ENCODE measurements at places on chromosomes 2 and 18. TPM values are rescaled to one million over a fixed set of nuclear protein-coding genes. Genes with fewer than 3 reads are reported as not detected.

DNA sequence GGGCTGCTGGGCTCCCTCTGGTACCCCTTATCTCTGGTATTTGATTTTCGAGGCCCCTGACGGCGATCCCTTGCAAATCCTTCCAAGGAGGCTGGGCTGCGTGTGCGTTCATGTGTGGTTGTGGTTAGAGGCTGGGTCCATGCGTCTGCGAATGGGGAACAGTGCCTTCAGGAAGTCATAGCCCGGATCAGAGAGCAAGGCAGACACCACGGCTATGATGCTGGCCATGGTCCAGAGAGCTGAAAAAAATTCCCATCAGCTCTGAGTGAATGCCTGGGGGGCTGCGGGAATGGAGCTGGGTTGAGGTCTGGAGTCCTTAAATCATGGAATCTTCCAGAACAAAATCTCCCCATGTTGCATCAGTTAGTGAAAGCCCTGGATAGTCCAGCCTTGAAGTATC, 145.5 kb downstream of the ACKR3 start:
- H3K4me3 ChIP-seq: no peak overlapping the region
- H3K27ac ChIP-seq: no peak overlapping the region
- H3K4me1 ChIP-seq: peaks cover 5% of the 10 kb centered on the region
- no peak for DNase-seq
- H3K27me3 ChIP-seq: no peaks in the 10 kb centered on the region

DNA sequence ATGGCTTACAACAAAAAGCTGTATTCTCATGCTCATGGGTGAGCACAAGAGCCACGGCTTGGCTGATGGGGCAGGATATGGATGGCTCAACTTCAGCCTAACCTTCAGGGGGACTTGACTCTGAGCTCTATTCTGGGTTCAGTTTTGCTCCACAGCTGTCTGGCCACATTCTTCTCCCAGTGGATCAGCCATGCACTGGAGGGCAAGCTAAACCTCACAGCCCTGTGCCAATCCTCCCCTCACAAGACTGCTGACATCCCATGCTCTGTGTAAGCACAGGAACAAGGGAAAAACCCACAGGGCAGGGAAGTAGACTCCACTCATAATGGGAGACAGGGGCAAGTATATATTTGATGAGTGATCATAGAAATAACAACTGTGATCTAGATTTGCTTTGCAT, 35.6 kb downstream of the COPS8 start:
- no peak overlapping the region for H3K4me3 ChIP-seq
- H3K4me1 ChIP-seq: no peaks in the 10 kb centered on the region
- H3K27ac ChIP-seq: no peak overlapping the region
- no peaks in the 10 kb centered on the region for H3K36me3 ChIP-seq
- H3K27me3 ChIP-seq: no peaks in the 10 kb centered on the region

DNA sequence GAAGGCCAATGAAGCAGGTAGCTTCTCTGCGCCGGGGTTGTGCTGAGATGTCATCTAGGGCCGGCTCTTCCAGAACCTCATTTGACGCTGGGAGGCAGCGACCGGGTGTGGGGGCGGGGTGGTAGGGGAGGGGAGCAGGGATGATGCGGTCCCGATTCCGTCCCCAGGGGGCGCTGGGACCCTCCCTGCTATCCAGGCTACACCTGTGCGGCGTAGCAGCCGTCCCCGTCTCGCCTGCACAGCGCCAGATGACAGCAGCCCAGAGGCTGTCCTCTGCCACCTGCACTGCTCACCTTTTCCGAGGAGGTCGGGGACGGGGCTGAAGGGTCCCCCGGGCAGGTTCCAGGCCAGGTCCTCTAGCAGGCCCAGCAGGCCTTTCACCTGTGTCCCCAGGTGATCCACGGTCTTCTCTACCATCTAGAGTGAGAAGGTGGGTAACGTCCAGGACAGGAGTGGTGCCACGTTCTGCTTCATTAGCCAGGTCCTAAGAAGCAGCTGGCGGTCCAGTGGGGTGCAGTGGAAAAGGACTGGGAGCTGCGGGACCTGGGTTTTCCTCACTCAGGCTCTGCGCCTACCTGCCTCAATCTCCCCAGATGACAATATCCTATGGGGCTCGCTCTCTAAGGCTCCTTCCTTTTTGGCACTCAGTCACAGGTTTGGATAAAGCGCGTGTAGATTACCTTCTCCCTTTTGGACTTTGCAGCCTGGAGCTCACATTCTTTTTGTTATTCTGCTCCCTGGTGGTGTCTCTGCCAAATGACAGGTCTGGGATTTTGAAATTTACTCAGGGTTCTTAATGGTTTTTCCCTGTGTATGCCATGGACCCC, 56.0 kb upstream of the RAB6C start:
- peaks cover 22% of the 10 kb centered on the region for H3K27me3 ChIP-seq
- no peak overlapping the region for H3K4me3 ChIP-seq
- no peak overlapping the region for H3K27ac ChIP-seq
- no peaks in the 10 kb centered on the region for H3K4me1 ChIP-seq
- H3K36me3 ChIP-seq: no peaks in the 10 kb centered on the region

- H3K27ac ChIP-seq: no peak overlapping the region
- peaks cover 36% of the 10 kb centered on the region for H3K4me1 ChIP-seq
- H3K27me3 ChIP-seq: no peaks in the 10 kb centered on the region
- DNase-seq: no peak
- H3K36me3 ChIP-seq: no peaks in the 10 kb centered on the region
These were observed 60.2 kb downstream of the DNMT3A start for GRCh38 chr2:25281522-25281921.

- no peak for DNase-seq
- no peaks in the 10 kb centered on the region for H3K4me1 ChIP-seq
- H3K36me3 ChIP-seq: no peaks in the 10 kb centered on the region
- no peak overlapping the region for H3K27ac ChIP-seq
- H3K27me3 ChIP-seq: no peaks in the 10 kb centered on the region
- no peak overlapping the region for H3K4me3 ChIP-seq
These were observed 91.0 kb downstream of the TGIF1 start for GRCh38 chr18:3540805-3541548.

DNA sequence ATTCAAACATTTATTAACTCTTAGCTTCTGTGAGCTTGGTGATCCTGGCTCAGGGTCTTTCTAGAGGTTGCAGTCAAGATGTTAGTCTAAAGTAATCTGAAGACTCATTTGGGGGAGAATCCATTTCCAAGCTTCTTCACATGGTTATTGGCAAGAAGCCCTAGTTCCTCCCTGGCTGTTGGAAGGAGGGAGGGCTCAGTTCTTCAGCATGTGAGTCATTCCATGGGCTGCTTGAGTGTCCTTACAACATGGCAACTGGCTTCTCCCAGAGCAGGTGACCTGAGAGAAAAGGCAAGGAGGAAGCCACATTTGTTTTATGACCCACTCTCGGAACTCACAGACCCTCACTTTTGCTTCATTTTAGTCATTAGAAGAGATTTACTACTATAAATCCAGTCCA, 10.6 kb upstream of the C2orf74 start:
- no peak for DNase-seq
- H3K4me3 ChIP-seq: no peak overlapping the region
- peaks cover 40% of the 10 kb centered on the region for H3K36me3 ChIP-seq
- H3K4me1 ChIP-seq: no peaks in the 10 kb centered on the region

- H3K4me1 ChIP-seq: peaks cover 16% of the 10 kb centered on the region
- H3K4me3 ChIP-seq: no peak overlapping the region
- no peaks in the 10 kb centered on the region for H3K36me3 ChIP-seq
- no peaks in the 10 kb centered on the region for H3K27me3 ChIP-seq
- DNase-seq: no peak
- no peak overlapping the region for H3K27ac ChIP-seq
These were observed 12.7 kb downstream of the INPP1 start for GRCh38 chr2:190355968-190356644.

GRCh38 chr18:77102259-77103040, 30.1 kb downstream of the MBP start:
- peaks cover 91% of the 10 kb centered on the region for H3K4me1 ChIP-seq
- peaks cover 8% of the 10 kb centered on the region for H3K36me3 ChIP-seq
- H3K4me3 ChIP-seq: no peak overlapping the region

- no peak overlapping the region for H3K4me3 ChIP-seq
- H3K36me3 ChIP-seq: no peaks in the 10 kb centered on the region
- H3K27ac ChIP-seq: no peak overlapping the region
- H3K4me1 ChIP-seq: no peaks in the 10 kb centered on the region
- no peak for DNase-seq
These were observed 48.7 kb downstream of the RRM2 start for GRCh38 chr2:10171006-10171800.

DNA sequence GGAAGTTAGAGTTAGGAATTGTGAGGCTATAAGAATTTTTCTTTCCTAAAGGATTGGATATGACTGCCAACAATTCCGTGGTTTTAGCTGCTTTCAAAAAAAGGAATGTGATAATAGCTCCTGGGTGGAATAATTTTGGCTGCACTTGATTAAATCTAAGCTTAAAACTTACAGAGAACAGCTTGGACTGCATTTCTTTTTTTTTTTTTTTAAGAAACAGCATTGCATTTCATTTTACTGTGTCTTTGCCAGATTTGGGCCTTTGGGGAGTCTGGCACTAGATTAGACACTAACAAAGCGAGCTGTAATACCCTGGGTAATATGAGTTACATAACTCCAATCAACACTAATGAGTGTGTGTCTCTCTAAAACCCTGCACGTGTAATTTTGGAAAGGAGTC, 37.8 kb upstream of the ZNF397 start:
- no peak for DNase-seq
- no peaks in the 10 kb centered on the region for H3K27me3 ChIP-seq
- no peak overlapping the region for H3K27ac ChIP-seq

GRCh38 chr2:12320027-12320734, 396.6 kb upstream of the TRIB2 start:
- H3K4me1 ChIP-seq: no peaks in the 10 kb centered on the region
- no peak overlapping the region for H3K27ac ChIP-seq
- DNase-seq: no peak
- H3K27me3 ChIP-seq: no peaks in the 10 kb centered on the region

GRCh38 chr2:235773188-235773928, 279.5 kb downstream of the AGAP1 start:
- no peak for DNase-seq
- H3K4me3 ChIP-seq: no peak overlapping the region
- H3K36me3 ChIP-seq: peaks cover 18% of the 10 kb centered on the region
- H3K4me1 ChIP-seq: no peaks in the 10 kb centered on the region
- H3K27me3 ChIP-seq: no peaks in the 10 kb centered on the region

GRCh38 chr18:45165176-45165713, 450.0 kb upstream of the SLC14A2 start:
- H3K4me3 ChIP-seq: no peak overlapping the region
- H3K4me1 ChIP-seq: no peaks in the 10 kb centered on the region
- H3K27ac ChIP-seq: no peak overlapping the region

GRCh38 chr18:32299484-32299883, 109.6 kb downstream of the MEP1B start:
- peaks cover 8% of the 10 kb centered on the region for H3K4me1 ChIP-seq
- no peak overlapping the region for H3K4me3 ChIP-seq
- DNase-seq: no peak
- no peaks in the 10 kb centered on the region for H3K36me3 ChIP-seq

DNA sequence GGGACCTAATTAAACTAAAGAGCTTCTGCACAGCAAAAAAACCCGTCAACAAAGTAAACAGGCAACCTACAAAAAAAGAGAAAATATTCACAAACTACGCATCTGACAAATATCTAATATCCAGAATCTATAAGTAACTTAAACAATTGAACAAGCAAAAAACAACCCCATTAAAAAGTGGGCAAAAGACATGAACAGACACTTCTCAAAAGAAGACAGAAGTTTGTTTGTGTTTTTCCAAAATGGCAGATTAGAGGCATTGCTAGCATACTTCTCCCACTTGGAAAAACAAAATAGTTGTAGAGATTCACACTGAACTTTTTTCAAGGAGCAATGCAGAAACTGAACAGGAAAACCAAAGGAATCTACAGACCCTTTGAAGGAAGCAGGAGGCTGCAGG, 37.6 kb downstream of the FLACC1 start:
- no peaks in the 10 kb centered on the region for H3K27me3 ChIP-seq
- no peaks in the 10 kb centered on the region for H3K4me1 ChIP-seq
- H3K27ac ChIP-seq: no peak overlapping the region
- H3K36me3 ChIP-seq: no peaks in the 10 kb centered on the region
- no peak overlapping the region for H3K4me3 ChIP-seq

- H3K27me3 ChIP-seq: no peaks in the 10 kb centered on the region
- H3K36me3 ChIP-seq: no peaks in the 10 kb centered on the region
- no peak overlapping the region for H3K4me3 ChIP-seq
- no peak overlapping the region for H3K27ac ChIP-seq
- no peak for DNase-seq
These were observed 330.4 kb upstream of the FAM98A start for GRCh38 chr2:33929467-33929866.

DNA sequence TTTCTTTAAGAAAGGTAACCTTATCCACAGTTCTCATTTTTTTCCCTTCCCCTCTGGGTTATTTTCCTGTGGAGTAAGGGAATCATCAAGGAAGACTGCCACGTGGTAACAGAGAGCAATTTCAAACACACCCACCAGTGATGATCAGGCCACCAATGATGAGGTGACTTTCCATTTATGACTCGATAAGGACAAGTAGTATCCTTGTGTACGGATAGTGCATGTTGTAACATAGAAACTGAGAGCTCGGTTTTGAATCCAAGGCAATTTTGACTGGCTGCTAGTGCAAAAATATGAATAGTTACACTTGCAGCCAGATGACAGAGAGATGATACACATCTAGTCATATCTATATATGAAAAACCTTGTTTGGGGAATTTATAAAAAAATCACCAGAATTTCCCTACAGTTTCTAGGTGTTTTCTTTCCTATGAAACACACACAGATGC, 143.6 kb upstream of the TCF4 start:
- H3K27me3 ChIP-seq: no peaks in the 10 kb centered on the region
- no peaks in the 10 kb centered on the region for H3K36me3 ChIP-seq
- peak overlapping the region; percentile 74 for H3K27ac ChIP-seq
- no peak overlapping the region for H3K4me3 ChIP-seq

DNA sequence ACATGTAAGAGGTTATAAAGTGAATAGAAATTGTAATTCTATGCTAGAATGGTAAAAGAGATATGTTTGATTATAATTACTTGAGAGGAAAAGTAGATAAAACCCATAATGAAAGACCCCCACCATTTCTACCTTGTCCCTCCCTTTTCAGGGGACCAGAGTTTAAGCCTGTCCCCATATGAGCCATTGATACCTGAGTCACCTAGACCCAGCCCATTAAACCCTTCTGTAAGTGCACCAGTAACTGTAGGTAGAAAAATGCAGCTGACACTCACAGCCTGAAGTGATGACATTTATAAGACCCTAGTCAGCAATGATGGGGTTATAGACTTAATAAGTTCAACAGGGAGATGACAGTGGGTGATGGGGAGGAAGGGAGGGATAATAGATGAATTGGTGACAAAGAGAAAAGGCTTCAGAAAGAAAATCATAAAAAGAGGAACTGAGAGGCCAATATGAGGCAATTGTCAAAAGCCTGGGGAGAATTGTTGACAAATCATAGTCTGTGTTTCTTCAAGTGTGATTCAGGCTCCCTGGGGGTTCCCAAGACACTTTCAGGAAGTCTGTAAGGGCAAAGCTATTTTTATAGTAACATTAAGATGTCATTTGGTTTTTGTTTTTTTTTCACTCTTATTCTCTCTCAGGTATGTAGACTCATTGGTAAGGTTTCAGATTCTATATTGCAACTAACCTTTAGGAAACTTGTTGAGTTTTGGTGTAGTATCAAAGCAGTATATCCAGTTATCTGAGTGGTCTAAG, 544.2 kb downstream of the SATB2 start:
- H3K4me1 ChIP-seq: no peaks in the 10 kb centered on the region
- no peak for DNase-seq
- no peaks in the 10 kb centered on the region for H3K36me3 ChIP-seq
- H3K27me3 ChIP-seq: no peaks in the 10 kb centered on the region

The NR4A2 gene
- 4.0 TPM for polyA plus RNA-seq

The C2orf80 gene
- not detected for polyA plus RNA-seq

The PLA2R1 gene
- polyA plus RNA-seq: 0.36 TPM

The HOXD9 gene
- 0.23 TPM for polyA plus RNA-seq

The SNORC gene
- 0.88 TPM for polyA plus RNA-seq

The MROH2A gene
- not detected for polyA plus RNA-seq

The DRC1 gene
- polyA plus RNA-seq: 0.15 TPM

The STON1 gene
- polyA plus RNA-seq: 2.6 TPM

The GCA gene
- polyA plus RNA-seq: 3.0 TPM

The MPV17 gene
- 134 TPM for polyA plus RNA-seq

The NPAS2 gene
- 144 TPM for polyA plus RNA-seq

The ERLEC1 gene
- polyA plus RNA-seq: 63.6 TPM

Data from heart left ventricle (tissue), 16 donors.